ENCODE measurements at places on chromosomes 16 and 17. TPM values are rescaled to one million over a fixed set of nuclear protein-coding genes. Genes with fewer than 3 reads are reported as not detected.

WSCD1 gene
- 0.53 TPM for total RNA-seq

GRCh38 chr16:58884141-58884540 is 150.0 kb upstream of the GOT2 start:
- no peaks in the 10 kb centered on the region for H3K4me1 ChIP-seq
- no peak overlapping the region for H3K4me3 ChIP-seq
- no peaks in the 10 kb centered on the region for H3K36me3 ChIP-seq
- DNase-seq: no peak

DNA sequence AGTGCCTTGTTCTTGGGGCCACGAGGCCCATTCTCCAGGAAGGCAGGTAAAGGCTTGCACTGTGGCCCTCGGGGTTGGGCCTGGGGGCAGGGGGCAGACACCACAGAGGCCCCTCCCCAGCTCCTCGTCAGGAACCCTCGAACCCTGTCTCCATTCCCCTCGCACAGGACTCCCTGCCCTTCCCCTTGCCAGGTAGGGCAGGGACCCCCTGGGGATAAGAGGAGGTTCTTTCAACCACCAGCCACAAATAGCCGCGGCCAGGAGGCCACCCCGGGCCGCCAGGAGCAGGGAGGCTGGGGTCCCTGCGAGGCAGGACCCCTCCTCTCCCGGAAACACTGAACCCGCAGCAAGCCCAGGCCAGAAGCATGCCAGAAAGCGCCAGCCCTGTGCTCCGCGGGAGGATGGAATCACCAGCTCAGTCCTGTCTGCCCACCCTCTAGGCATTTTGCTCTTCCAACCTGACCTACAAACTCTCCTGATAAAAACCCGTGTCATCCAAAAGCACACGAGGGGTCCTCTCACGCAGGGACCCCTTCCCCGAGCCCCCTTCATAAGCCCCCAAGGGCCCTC is 45.6 kb downstream of the SLC47A1 start:
- H3K4me1 ChIP-seq: peaks cover 2% of the 10 kb centered on the region
- H3K27ac ChIP-seq: no peak overlapping the region
- H3K4me3 ChIP-seq: no peak overlapping the region
- no peak for DNase-seq

TMC8 gene
- 134 TPM for total RNA-seq

KRT39 gene
- not detected for total RNA-seq

DNA sequence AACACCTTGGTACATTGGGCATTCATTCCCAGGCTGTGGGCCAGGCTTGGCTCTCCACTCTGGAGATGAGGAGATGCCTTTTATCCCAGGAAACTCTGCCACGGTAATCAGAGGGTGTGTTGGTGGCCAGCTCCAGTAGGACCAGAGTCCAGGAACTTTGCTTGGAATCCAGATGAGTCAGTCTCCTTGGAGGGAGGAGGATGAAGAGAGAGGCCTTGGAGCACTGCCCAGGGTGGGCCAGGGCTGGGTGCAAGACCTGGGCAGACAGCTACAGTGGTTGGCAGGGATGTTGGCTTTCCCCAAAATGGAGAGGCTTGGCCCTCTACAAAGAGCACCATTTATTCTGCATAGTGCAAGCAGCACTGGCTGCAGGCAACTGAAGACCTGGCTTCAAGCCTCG is 209.0 kb downstream of the RGS9 start:
- H3K4me3 ChIP-seq: no peak overlapping the region
- DNase-seq: no peak
- peaks cover 7% of the 10 kb centered on the region for H3K4me1 ChIP-seq
- H3K27ac ChIP-seq: no peak overlapping the region

- H3K36me3 ChIP-seq: no peaks in the 10 kb centered on the region
- H3K4me3 ChIP-seq: no peak overlapping the region
- no peak overlapping the region for H3K27ac ChIP-seq
- no peaks in the 10 kb centered on the region for H3K4me1 ChIP-seq
These were observed 8.6 kb downstream of the DNAH17 start for GRCh38 chr17:78568494-78569115.

GRCh38 chr17:11917415-11917814 is 79.9 kb downstream of the ZNF18 start:
- no peaks in the 10 kb centered on the region for H3K4me1 ChIP-seq
- DNase-seq: no peak
- no peaks in the 10 kb centered on the region for H3K36me3 ChIP-seq
- no peak overlapping the region for H3K27ac ChIP-seq

GRCh38 chr16:87854053-87854906 is 15.0 kb downstream of the SLC7A5 start:
- no peaks in the 10 kb centered on the region for H3K27me3 ChIP-seq
- peaks cover 74% of the 10 kb centered on the region for H3K36me3 ChIP-seq
- peaks cover 66% of the 10 kb centered on the region for H3K4me1 ChIP-seq
- peak overlapping the region; percentile 90 for H3K27ac ChIP-seq

Measured in activated CD4-positive, alpha-beta memory T cell treated with anti-CD3 and anti-CD28 coated beads for 36 hours (primary cell).